Prostate gland (tissue), 2 donors: ENCODE measurements at places on chromosomes 4 and X. TPM values are rescaled to one million over a fixed set of nuclear protein-coding genes. Genes with fewer than 3 reads are reported as not detected.

Gene CC2D2A
- 38.1 TPM for total RNA-seq

Gene ARMCX2
- 26.4 TPM for total RNA-seq

Gene SOWAHB
- 3.9 TPM for total RNA-seq

DNA sequence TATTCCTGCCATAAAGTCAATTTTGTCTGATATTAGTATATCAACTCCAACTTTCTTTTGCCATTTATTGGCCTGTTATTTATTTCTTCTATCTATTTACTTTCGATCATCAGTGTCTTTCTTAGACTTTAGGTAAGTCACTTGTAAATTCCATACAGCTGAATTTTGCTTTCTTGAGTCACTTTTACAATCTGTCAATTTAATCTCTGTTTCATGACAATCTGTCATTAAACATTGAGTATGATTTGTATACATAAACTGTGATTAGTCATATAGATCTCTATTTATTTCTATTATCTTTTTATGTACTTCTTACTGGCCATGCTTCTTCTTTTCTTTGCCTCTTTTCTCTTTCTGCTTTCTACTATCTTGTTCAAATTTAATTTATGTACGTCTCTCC, 160.1 kb downstream of the TMA16 start:
- no peak for DNase-seq

DNA sequence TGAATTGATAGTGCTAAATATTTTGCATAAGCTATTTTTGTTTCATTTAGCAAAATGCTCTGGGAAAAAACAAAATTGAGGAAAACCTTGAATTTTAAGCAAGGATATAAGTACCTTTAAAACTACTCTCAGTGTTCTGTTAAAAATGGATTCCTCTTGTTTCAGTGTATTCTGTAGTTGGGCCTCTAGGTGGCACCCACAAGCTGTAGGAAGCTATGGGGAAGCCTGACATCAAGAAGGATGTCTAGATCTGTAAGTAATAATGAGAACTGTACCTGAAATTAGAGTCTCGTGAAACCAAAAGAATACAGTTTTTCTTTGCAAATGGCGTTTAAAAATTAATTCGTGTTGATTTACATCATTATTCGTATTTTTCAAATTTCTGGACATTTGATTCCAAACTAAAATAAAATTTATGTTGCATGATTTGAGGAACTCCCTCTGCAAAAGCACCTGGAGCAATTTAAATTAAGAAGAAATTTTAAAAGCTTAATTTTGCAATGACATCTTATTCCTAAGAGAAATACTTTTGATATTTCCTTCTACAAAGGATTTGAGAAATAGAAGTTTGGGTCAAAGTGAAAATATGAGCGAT, 51.2 kb downstream of the TMPRSS11E start:
- DNase-seq: peak; percentile 44

Gene CPLX1
- total RNA-seq: 2.5 TPM
